ENCODE measurements at places on chromosomes 5 and 9. TPM values are rescaled to one million over a fixed set of nuclear protein-coding genes. Genes with fewer than 3 reads are reported as not detected.

The FAF2 gene
- 33.7 TPM for total RNA-seq

The COL5A1 gene
- total RNA-seq = 0.13 TPM

The KIF3A gene
- total RNA-seq = 5.1 TPM

The SPAG8 gene
- 0.36 TPM for total RNA-seq

The PTPN3 gene
- total RNA-seq = 0.02 TPM

The PROB1 gene
- total RNA-seq = 1.6 TPM

The IPO11 gene
- total RNA-seq = 96.0 TPM

The LURAP1L gene
- not detected for total RNA-seq

The LVRN gene
- total RNA-seq = 2.9 TPM

The PDE6A gene
- total RNA-seq = not detected

The FAM13B gene
- 15.1 TPM for total RNA-seq

The ACER2 gene
- 3.4 TPM for total RNA-seq

- no peaks in the 10 kb centered on the region for H3K36me3 ChIP-seq
- H3K4me3 ChIP-seq = no peak overlapping the region
- DNase-seq = no peak
- H3K4me1 ChIP-seq = no peaks in the 10 kb centered on the region
- no peak overlapping the region for H3K27ac ChIP-seq
Measured at GRCh38 chr9:36930941-36931340, 103.1 kb downstream of the PAX5 start.

DNA sequence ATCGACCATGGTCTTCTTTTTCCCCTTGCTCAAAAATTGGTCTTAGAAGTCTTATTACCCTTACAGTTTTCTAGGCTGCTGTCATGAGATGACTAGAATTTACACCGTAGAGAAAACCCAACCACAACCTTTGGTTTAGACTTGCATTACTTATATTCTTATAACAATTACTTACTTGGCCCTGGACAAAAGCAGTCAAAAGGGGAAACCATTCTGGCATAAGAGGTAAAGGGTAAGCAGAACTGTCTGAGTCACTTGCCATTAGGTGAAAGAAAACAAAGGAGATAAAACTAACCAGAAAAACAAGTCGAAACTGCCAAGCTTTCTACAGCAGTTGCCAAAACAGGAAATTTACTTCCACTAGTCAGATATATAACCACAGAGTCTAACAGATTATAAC is 17.9 kb downstream of the TMEM245 start:
- peak overlapping the region; percentile 31 for H3K27ac ChIP-seq
- H3K4me1 ChIP-seq = peaks cover 37% of the 10 kb centered on the region
- no peak overlapping the region for H3K4me3 ChIP-seq
- H3K36me3 ChIP-seq = peaks cover 77% of the 10 kb centered on the region
- DNase-seq = no peak

- H3K36me3 ChIP-seq = no peaks in the 10 kb centered on the region
- no peak overlapping the region for H3K4me3 ChIP-seq
- no peaks in the 10 kb centered on the region for H3K27me3 ChIP-seq
- no peak overlapping the region for H3K27ac ChIP-seq
- H3K4me1 ChIP-seq = no peaks in the 10 kb centered on the region
Measured at GRCh38 chr5:64625678-64626077, 64.6 kb upstream of the SHISAL2B start.

- H3K4me3 ChIP-seq = no peak overlapping the region
- H3K27ac ChIP-seq = no peak overlapping the region
- H3K27me3 ChIP-seq = no peaks in the 10 kb centered on the region
Measured at GRCh38 chr9:90847971-90848370, 46.4 kb downstream of the SYK start.

GRCh38 chr5:103327893-103328292 is 69.3 kb downstream of the MACIR start:
- no peaks in the 10 kb centered on the region for H3K27me3 ChIP-seq
- H3K27ac ChIP-seq = no peak overlapping the region
- no peak for DNase-seq

- H3K27ac ChIP-seq = no peak overlapping the region
- no peaks in the 10 kb centered on the region for H3K4me1 ChIP-seq
- no peaks in the 10 kb centered on the region for H3K27me3 ChIP-seq
- no peak for DNase-seq
Measured at GRCh38 chr9:73080110-73080694, 71.5 kb upstream of the ANXA1 start.

GRCh38 chr5:117131048-117131679 is 556.5 kb upstream of the SEMA6A start:
- H3K27ac ChIP-seq = no peak overlapping the region
- DNase-seq = no peak
- no peak overlapping the region for H3K4me3 ChIP-seq
- H3K4me1 ChIP-seq = no peaks in the 10 kb centered on the region
- H3K27me3 ChIP-seq = no peaks in the 10 kb centered on the region

GRCh38 chr9:71608825-71609447 is 159.4 kb downstream of the CEMIP2 start:
- no peak overlapping the region for H3K27ac ChIP-seq
- DNase-seq = no peak
- H3K4me3 ChIP-seq = no peak overlapping the region
- H3K27me3 ChIP-seq = no peaks in the 10 kb centered on the region
- H3K4me1 ChIP-seq = no peaks in the 10 kb centered on the region
- H3K36me3 ChIP-seq = no peaks in the 10 kb centered on the region

DNA sequence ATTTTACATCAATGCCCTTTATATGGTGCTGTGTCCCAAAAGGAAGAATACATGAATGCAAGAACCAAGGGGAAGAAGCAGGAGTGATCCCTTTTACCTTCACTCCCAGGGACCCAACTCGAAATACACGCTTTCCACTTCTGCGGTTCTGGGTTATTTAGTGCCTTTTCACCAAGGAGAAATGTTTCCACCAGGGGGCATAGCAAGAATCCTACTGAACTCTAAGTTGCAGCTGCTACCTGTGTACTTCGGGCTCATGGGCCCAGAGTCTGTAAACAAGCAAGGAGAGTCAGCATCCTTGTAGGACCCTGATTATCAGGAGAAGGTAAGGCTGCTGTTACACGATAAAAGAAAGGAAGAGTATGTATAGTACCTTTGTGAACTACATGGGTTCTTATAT is 45.7 kb downstream of the DPYSL3 start:
- H3K36me3 ChIP-seq = no peaks in the 10 kb centered on the region
- H3K4me1 ChIP-seq = no peaks in the 10 kb centered on the region
- H3K4me3 ChIP-seq = no peak overlapping the region
- H3K27ac ChIP-seq = no peak overlapping the region

DNA sequence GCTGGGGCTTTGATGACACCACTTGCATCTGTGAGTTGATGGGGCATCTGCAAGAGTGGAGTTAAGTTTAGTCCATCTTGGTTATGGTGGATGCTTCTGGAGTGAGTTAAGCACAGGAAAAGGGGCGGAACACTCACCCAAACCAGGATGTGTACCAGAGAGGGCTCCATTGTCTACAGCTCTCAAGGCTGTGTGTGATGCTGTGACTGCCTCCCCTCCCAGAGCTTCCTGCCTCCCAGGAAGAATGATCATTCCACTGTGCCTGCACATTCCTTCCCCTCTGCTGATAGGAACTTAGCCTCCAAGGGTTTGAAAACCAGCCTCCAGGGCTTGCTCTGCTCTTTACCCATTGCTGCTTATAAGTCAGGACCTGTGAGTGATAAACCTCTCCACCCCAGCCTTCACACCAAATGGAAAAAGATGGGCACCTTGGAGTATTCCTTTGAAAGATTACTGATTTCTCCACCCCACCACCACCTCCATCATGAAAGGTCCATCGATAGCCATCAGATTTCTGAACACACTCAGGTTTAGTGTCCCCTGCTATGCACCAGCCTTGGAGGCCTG is 160.1 kb upstream of the SPRY4 start:
- H3K27me3 ChIP-seq = no peaks in the 10 kb centered on the region
- no peak overlapping the region for H3K4me3 ChIP-seq
- H3K27ac ChIP-seq = no peak overlapping the region
- no peaks in the 10 kb centered on the region for H3K36me3 ChIP-seq

- no peak overlapping the region for H3K27ac ChIP-seq
- no peak for DNase-seq
- H3K4me3 ChIP-seq = no peak overlapping the region
Measured at GRCh38 chr5:154159343-154159742, 31.2 kb upstream of the GALNT10 start.

DNA sequence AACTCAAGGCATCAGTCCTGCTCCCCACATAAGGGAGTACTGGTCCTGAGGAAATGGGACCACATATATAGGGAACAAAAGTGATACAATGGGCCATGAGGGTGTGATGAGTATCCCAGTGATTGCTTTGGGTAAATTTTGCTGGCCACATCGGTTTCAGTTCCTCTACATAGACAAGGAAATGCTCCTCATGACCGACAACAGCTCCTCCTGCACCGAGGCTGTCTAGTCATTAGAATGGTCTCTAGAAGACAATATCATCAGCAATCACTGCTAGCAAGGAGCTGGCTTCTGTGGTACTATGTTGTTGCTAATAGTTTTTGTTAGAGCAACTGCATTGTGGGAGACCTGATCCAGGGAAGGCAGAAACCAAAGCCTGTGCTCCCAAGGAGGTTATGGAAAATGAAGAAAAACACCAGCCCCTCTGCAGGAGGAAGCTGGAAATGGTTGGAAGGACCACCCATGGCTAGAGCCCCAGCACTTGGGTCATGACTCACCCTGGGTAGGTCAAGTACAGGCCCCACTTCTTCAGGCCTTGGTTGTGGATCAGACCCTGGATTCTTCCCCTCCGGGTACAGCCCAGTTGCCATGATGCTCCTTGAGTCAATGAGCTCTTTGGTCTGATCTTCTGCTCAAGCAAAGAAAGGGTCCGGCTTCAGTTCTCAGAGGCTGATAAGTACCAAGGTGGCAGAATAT is 3.4 kb upstream of the CTSL start:
- H3K4me1 ChIP-seq = peaks cover 15% of the 10 kb centered on the region
- no peak overlapping the region for H3K27ac ChIP-seq
- H3K36me3 ChIP-seq = peaks cover 1% of the 10 kb centered on the region
- H3K27me3 ChIP-seq = no peaks in the 10 kb centered on the region

GRCh38 chr5:65363499-65363898 is 118.2 kb downstream of the ADAMTS6 start:
- DNase-seq = no peak
- no peaks in the 10 kb centered on the region for H3K4me1 ChIP-seq
- H3K27ac ChIP-seq = no peak overlapping the region

GRCh38 chr5:43320846-43321245 is 7.6 kb upstream of the HMGCS1 start:
- H3K27me3 ChIP-seq = no peaks in the 10 kb centered on the region
- peaks cover 2% of the 10 kb centered on the region for H3K4me1 ChIP-seq
- no peaks in the 10 kb centered on the region for H3K36me3 ChIP-seq
- DNase-seq = peak; percentile 43
- no peak overlapping the region for H3K4me3 ChIP-seq

- H3K4me3 ChIP-seq = no peak overlapping the region
- H3K36me3 ChIP-seq = peaks cover 56% of the 10 kb centered on the region
- no peak overlapping the region for H3K27ac ChIP-seq
- H3K4me1 ChIP-seq = no peaks in the 10 kb centered on the region
Measured at GRCh38 chr5:176508603-176509002, 28.6 kb downstream of the RNF44 start.

DNA sequence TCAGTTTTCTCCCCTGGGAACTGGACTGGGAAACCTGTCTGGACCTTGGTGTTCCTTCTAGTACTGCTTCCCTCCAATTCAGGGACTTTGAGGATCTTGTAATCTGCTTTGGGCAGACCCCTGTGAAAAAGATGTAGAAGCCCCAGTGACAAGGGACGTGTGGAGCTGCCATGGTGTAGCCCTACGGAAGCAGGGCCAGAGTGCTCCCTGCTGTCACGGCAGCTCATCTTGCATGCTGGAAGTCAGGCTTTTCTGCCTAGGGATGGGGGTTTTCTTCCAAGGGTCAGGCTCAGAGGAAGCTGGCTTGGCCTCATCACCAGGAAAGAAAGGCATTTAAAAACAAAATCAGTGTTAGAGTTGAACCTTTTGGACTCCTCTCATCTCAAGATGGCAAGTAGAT is 86.4 kb downstream of the AMBP start:
- H3K4me1 ChIP-seq = no peaks in the 10 kb centered on the region
- H3K27ac ChIP-seq = no peak overlapping the region
- DNase-seq = no peak
- H3K27me3 ChIP-seq = no peaks in the 10 kb centered on the region

DNA sequence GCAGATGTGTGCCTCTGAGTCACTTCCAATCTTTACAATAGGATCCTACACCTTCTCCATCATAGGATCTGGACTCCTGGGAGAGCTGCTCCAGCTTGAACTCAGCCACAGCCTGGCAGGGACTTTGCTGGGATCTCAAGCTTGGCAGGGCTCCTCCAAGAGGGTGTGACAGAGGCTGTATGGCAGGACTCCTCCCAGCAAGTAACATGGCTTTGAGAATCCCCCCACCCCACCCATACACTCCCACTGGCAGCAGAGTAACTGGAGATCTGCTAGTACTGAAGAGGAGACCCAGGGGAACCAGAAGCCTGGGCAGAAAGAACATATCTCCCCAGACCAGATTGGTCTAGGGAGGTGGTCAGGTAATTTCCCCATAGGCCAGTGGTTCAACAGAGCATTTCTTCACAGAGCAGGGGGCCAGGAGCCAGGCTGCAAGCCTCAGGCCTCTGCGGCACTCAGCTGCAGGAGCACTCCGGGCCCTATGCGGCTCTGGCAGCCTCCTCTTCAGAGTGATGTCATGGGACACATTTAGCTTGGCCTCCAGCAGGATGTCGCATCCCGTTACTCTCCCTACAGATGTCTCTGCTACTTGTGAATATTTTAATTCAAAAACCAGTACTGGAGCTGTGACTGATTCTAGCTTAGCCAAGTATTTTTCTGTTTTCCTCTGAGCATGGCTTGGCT is 1.7 kb upstream of the ACSL6 start:
- H3K27me3 ChIP-seq = peaks cover 24% of the 10 kb centered on the region
- H3K4me1 ChIP-seq = peaks cover 3% of the 10 kb centered on the region
- DNase-seq = no peak

Data from K562 (cell line).